ENCODE measurements at places on chromosomes 3 and 15.

- DNase-seq, result no peak
These were observed 1.9 kb upstream of the MYZAP start for GRCh38 chr15:57589754-57590153.

DNA sequence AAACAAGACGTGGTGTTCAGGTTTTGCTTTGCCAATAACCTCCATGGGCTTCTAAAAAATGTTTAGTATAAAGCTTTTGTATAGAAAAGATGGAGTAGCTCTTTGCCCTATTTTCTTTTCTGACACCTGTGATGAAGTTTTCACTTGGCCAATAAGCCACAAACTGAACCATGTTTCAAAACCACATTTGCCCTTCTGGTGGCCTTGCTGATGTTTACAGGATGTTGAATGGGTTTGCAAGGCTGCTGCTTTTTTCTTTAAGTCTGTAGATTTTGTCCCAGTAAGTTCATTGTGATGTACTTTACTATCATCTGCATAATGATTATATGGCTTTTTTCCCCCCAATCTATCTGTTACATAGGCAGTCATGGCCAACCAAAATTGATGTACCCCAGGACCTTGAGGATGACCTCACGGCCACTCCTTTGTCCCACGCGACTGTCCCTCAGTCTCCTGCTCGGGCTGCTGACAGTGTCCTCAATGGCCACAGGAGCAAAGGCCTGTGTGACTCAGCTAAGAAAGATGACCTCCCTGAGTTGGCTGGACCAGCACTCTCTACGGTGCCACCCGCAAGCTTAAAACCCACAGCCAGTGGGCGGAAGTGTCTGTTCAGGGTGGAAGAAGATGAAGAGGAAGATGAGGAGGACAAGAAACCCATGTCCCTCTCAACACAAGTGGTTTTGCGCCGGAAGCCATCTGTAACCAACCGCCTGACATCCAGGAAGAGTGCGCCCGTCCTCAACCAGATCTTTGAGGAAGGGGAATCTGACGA is 60.8 kb downstream of the SNRK start:
- no peak for DNase-seq

GRCh38 chr3:178562947-178563232 is 26.7 kb downstream of the KCNMB2 start:
- no peak for DNase-seq

- DNase-seq, result no peak
These were observed 153.0 kb downstream of the THRB start for GRCh38 chr3:24341668-24342067.

DNA sequence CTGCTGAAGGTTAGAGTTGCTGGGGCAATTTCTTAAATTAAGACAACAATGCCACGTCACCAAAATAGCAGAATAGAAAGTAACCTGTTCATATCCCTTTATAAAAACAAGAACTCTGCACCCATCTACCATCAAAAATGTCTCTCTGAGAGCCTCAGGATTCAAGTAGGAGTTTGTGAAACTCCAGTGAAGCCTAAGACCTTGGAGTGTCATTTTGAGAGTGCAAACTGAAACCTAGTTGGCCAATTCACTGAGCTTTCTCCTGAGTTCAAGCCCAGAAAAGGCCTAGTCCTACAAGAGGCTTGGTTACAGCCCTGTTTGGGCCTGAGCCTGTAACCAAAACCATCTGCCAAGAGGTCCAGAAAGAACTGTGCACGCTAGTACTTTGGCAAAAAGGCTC is 335.1 kb downstream of the EFHB start:
- no peak for DNase-seq

DNA sequence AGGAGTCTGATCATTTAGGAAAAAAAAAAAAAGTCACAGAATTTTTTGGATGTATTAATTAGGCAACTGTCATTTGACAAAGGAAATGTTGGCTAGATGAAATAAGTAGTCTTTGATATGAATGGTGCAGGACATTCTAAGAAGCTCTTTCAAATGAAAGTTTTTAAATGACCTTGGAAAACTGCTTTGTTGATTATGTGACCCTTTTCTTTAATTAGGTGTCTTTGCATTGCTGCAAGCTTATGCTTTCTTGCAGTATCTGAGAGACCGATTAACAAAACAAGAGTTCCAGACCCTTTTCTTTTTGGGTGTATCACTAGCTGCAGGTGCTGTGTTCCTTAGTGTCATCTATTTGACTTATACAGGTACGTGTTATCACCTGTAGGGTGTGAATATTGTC is 84.0 kb downstream of the STT3B start:
- no peak for DNase-seq

GRCh38 chr3:65483480-65483879 is 555.2 kb downstream of the MAGI1 start:
- peak; percentile 54 for DNase-seq

- no peak for DNase-seq
These were observed 70.5 kb upstream of the TSEN2 start for GRCh38 chr3:12413721-12414255.

DNA sequence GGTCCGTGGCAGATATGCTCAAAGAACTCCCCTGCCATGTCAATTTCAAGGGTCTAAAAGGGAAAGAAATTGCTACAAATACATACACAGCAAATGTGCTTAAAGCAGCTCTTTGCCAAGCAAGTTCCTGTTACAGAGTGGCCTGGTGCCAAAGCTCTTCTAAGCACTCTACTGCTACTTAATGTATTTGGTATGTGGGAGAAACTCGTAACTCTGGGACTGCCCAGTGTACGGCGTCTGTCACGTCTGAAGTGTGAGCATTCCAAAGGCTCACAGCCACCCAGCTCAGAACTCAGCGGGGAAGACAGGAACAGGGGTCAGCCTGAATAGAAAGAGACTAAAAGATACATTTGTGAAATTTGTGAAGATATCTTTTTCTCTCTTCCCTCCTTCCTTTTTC is 54.6 kb downstream of the RBMS3 start:
- DNase-seq, result peak; percentile 45

DNA sequence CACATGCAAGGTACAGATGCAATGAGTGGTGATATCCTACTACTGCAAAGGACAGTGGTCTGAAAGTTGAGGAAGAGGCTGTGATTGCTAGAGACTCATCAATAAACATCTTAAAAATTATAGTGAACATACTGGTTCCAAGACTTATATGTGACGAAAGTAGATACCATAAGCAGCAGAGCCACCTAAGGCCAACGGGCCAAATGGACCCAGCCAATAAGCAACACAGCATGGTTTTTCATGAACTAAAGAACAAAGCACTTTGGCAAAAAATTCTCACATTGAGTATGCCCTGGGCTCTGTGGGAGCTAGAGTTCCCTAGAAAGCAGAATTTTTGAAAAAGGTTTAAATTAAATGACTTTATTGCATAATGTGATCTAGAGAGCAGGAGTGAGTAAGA is 272.1 kb downstream of the SI start:
- DNase-seq, result no peak

DNA sequence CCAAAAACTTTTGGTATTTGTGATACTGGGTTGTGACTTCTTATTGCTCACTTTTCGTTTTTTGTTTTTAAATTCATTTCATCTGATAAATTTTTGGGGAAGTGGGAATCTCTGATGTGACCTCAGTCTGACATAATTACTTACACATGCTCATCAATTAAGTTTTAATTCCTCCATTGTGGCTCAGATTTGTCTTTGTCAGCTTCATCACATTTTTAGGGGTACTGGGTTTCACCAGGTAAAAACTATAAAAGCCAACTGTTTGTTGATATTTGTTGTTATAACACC is 425.3 kb upstream of the TGFBR2 start:
- no peak for DNase-seq

DNA sequence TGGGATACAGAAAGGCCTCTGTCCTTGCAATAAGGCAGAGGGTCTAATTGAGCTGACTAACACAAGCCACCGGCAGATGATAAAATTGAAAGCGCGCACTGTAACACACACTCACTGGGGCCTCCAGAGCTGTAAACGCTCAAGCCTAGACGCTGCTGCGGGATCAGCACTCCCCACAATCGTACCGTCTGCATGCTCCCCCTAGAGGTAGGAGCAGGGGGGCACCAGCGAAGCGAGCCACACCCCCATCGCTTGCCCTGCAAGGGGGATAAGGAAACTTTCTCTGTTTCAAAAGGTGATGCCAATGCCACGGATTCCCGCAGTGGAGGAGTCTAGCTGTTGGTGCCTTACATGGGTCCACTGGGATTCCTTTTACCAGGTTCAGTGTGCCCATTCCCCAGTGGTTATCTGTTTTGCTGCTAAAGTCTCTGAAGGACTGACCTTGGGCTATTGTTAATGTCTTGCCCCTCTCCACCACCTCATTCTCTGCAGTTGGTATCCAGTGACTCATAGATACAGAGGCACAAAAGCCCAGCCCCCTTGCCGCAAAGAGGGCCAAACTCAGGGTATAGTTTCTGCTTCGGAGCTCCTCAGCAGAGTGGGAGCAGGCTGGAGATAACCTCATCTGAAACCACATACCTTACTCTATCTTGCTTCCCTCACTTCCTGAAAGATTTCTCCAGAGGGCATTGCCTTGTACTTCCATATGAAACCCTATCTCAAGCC is 139.3 kb upstream of the KBTBD8 start:
- DNase-seq, result peak; percentile 80

- DNase-seq, result no peak
These were observed 341.6 kb downstream of the ZNF385D start for GRCh38 chr3:21409401-21409800.

GRCh38 chr3:57015350-57015729 is 45.1 kb upstream of the SPATA12 start:
- no peak for DNase-seq

DNA sequence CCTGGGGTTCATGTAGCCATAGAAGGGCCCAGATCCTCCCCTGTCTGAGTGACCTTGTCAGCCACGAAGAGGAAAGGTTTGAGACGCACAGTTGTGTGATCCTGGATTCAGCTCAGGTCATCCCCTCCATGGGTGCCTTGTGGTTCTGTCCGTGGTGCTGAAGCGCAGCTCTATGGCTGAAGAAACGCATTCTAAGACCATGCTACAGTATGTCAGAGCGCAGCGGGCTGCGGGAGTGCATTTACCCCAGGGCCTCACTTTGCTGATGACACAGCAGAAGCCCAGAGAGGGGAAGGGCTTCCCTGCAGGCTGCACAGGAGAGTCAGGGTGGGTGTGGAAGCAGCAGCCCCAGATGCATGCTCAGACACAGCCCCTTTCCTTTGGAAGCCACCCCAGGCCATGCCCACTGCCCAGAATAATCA is 68.8 kb upstream of the IQSEC1 start:
- peak; percentile 93 for DNase-seq

- no peak for DNase-seq
These were observed 164.9 kb downstream of the NR2F2 start for GRCh38 chr15:96495386-96495785.

DNA sequence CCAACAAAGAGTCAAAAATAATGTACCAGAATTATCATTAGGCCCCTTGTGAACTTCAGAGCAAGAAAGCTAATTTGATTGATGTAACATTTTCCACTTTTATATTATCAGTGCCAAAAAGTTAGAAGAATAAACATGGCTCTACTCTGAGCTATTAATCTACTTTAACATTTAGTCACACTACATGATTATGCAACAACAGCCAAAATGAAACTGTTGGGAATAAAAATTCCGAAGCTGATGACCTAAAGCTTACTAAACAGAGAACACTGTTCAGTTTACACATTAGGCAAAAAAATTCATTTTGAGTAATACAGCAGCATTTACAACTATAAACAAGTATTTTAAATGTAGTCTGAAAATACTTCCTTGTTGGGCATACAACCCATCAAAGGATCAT is 1134.1 kb downstream of the EPHA3 start:
- no peak for DNase-seq

DNA sequence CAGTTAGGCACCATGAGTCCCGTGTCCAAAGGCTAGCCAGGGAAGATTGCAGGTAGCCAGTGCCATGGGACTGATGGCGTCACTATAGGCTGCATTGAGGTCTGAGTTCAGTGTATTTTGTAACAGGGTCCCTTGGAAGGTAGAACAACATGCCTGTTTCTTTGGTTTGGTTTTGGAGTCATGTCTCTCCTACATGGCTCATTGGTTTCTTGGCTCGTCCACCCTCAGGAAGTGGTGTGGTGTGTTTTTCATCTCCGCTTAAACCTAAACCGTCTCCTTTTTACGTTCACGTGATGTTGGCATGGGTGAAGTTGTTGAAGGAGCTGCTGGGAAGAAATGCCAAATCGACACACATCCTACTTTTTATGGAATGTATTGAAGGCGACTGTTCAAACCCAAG is 71.6 kb downstream of the FLNB start:
- no peak for DNase-seq

DNA sequence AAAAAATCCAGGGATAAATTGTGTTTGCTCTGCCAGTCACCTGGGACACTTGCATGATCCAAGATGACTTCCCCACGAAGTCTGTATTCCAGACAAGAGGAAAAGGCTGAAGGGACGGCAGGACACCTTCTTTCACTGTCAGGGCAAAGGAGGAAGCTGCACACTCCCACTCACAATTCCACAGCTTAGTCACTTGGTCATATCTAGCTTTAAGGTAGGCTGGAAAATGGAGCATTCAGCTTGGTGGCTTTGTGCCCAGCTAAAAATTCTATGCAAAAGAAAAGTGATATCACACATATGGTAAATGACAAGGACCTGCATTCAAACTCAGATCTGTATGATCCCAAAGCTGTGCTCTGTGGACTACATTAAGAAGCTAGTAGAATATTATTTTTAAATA is 109.2 kb upstream of the TPM1 start:
- no peak for DNase-seq

DNA sequence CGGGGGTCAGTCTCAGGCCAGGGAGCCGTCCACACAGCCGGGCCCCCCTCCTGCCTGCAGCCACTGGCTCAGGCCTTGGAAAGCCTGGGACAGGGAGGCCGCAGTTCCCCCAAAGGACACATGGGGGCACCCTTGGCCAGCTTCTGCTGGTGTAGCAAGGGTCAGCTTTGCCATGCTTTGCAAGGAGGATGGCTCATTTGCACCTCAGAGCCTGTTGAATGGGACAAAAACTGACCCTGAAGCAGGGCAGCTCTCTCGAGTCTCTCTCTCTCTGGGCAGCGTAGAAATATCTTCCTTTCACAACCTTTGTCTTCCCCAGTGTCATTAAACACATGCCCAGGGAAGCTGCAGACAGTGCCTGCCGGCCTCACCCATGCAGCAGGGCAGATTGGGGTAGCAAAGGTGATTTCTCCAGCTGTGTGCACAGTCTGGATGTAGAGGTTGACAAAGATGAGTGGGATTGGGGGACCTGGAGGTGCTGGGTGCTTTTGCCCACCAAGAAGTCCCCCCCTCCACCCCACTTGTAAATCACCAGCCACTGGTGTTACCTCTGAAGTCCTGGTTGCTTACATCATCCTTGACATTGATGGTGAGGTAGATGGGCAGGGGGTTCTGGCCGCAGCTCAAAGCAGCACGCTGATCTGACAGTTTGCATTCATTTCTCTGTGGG is 17.4 kb upstream of the EHD4 start:
- DNase-seq, result peak; percentile 95

Data from iPS-NIHi11 (cell line).